ENCODE measurements at places on chromosomes 1 and 21.

DNA sequence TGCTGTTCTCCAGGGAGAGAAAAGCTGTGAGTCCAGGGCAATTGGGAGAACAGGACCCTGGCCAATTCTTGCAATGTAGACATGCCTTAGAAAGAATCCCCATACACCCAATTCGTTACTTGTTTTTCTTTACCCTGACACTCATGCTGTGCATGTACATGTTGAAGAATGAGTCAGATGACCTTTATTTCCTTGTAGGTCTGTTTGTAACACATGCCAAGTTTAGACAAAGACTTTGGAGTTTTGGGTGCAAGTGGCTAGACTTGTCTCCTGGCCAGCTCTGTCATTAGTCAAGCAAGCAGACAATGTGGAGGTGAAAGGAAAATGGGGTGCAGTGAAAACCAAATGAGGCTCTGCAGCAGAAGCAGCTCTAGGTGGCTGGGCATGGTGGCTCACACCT, 38.1 kb downstream of the GNPAT start:
- DNase-seq, result no peak

- no peak for DNase-seq
These were observed 121.9 kb downstream of the TIAM1 start for GRCh38 chr21:31222142-31222541.

GRCh38 chr21:36388835-36389234, 3.6 kb downstream of the CHAF1B start:
- DNase-seq, result no peak

DNA sequence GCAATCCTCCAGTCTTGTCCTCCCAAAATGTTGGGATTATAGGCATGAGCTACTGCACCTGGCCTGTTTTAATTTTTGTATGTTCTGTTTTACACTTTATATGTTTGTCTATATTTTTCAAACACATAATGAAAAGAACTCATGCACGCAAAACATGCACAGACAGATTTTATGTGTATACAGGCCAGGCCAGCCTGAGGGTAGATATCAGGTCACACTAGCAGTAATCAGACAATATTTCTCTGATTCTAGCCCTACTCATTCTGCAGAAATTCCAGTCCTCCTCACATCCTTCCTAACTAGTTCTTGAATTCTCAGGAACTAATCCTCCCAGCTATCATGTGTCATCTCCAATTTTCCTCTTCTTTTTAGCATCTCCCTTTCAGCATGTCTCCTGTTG, 27.8 kb upstream of the PHGDH start:
- DNase-seq, result no peak

- DNase-seq, result no peak
These were observed 152.8 kb upstream of the ZRANB2 start for GRCh38 chr1:71233645-71234044.

DNA sequence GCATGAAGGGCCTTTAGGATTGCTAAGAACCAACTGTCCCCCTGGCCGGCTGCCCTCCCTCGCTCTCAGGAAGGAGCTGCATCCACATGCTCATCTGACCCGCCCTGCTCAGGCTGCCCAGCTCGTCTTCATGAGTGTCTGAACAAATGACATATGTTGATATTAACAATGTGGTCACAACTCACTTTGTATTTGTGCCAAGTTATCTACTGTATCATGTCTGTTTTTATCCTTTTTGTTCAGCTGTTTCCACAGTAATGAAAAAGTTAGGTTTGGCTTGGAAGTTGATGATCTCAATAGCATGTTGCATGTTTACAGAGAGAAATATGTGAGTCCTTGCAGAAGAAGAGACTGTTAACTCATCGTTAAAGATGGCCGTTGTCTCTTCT, 75.1 kb downstream of the PHTF1 start:
- DNase-seq, result no peak

GRCh38 chr1:62716397-62716796, 28.2 kb upstream of the DOCK7 start:
- DNase-seq, result no peak

DNA sequence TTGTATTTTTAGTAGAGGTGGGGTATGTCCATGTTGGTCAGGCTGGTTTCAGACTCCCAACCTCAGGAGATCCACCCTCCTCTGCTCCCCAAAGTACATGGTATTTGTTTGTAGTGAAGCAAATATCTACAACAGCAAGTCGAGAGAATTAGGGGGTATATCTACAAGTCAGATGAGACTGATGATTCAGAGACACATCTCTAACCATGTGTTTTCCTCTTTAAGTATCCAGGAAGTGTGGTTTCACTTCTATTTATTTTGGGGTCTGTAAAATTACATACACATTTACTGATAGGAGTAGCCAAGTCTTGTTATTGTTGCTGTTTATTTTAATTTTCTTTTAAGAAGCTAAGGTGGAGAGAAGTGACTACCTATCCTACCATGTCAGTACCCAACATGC, 44.9 kb downstream of the SGIP1 start:
- no peak for DNase-seq
